ENCODE measurements at places on chromosomes 6 and 20.
A peak's percentile ranks its signal among the peaks of the same experiment; 100 is the strongest.

GRCh38 chr6:104940893-104941728 is 15.8 kb upstream of the LIN28B start:
- peak; percentile 14 for DNase-seq

GRCh38 chr6:165611294-165611693 is 51.7 kb downstream of the PDE10A start:
- no peak for DNase-seq

GRCh38 chr6:82840571-82840970 is 225.1 kb downstream of the UBE3D start:
- DNase-seq = no peak

DNA sequence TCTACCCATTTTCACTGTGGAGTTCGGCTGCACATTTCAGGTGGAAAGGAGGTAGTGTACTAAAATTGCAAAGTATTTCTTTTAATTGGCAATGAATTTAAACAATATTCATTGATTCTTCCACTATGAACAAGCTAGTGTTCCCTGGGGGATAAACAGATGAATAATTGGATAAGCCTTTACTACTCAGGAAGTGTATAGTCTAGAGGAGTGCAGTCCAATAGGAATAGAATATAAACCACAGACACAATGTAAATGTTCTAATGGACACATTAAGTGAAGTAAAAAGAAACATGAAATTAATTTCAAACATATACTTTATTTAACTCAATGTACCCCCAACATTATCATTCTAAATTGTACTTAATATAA is 28.7 kb downstream of the SGK1 start:
- DNase-seq = no peak

- DNase-seq = no peak
Measured at GRCh38 chr6:27752038-27752885, 159.9 kb downstream of the OR2B2 start.

DNA sequence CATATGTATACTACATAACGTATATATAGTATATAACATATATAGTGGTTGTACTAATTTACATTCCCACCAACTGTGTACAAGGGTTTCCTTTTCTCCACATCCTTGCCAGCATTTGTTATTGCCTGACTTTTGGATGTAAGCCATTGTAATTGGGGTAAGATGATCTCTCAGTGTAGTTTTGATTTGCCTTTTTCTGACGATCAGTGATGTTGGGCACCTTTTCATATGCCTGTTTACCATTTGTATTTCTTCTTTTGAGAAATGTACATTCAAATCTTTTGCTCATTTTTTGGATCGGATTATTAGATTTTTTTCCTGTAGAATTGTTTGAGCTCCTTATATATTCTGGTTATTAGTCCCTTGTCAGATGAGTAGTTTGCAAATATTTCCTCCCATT is 11.4 kb downstream of the SYNJ2 start:
- DNase-seq = no peak

DNA sequence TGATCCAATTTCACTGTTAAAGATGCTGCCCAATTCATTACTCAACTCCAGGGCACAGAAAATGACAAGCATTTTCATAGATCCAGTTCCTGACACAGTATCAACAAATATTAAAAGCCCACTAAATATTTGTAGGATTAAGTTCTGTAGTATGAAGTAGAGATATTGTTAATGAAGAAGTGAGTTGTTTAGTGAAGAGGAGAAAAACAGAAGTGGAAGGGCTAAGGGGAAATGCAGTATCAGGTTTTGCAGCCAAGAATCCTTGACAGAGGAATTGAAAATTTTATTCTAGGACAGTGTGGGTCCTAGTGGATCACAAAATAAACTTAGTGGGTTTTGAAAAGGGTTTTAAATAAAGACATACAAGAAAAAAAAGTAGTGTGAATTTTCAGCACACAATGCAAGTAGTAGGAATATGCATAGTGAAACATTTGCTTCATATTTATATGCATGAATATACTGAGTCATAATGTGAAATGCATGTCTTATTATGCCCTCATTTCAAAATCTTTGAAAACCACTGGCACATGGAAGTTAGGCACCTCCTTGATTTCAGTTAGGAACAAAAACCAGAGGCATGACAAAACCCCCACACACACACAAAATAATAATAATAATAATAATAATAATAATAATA is 338.6 kb downstream of the KHDRBS2 start:
- no peak for DNase-seq

GRCh38 chr6:117143647-117144046 is 121.7 kb upstream of the VGLL2 start:
- no peak for DNase-seq

DNA sequence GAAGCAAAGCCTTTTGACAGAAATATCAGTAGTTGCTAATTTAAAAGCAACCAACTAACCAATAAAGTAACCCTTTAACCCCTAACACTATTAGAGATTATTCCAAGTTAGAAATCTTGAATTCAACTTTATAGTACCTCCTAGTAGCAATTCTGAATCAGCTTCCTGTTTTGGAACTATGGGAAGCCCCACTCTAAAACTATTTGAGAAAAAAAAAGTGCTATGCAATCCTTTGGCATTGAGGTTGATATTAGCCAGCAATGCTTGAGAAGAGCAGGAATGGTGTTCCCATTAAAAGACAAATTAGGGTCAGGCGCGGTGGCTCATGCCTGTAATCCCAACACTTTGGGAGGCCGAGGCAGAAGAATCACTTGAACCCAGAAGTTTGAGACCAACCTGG is 306.2 kb upstream of the ZFP64 start:
- no peak for DNase-seq

GRCh38 chr6:10271982-10272381 is 142.9 kb downstream of the TFAP2A start:
- no peak for DNase-seq

DNA sequence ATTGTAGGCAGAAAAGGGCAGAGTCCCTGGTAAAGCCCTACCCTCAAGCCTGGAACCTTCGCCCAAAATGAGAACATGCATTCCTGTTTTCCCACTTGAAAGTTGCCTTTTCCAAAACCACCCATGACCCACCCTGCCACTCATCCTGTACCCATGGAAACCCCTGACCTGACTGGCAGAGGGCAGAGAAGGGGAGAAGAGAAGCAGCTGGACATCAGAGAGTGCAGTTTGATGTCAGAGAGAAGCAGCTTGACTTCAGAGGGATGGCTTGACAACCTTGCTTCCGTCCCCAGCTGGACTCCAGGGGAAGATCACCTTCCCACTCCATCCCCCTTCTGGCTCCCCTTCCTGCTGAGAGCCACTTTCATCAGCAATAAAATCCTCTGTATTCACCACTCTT is 123.6 kb upstream of the SHLD1 start:
- DNase-seq = no peak

DNA sequence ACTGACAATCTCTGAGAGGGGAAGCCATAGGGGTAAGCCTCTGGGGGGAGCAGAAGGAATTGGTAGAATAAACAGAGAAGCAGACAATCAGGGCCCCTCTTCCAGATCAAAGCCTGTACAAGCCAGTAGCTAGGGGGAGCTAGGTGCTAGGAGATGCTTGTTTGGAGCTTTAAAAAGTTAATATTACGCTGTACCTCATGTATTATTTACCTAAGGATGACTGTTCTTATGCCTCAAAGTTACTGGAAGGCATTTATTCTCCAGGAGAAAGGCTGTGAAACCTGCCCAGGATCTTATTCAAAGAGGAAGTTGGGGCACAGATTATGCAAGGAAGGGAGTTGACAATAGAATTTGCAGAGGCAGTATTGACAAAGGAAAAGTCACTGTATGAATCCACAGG is 111.8 kb upstream of the SLC35F1 start:
- DNase-seq = no peak

- peak; percentile 44 for DNase-seq
Measured at GRCh38 chr6:31680226-31681134, at the start of gene LY6G5C. TSS of gene LY6G5C (minus strand) at chr6:31681067. CDS start at chr6:31680373, 694 bp downstream.

- no peak for DNase-seq
Measured at GRCh38 chr20:36861875-36862801, 13.8 kb upstream of the TLDC2 start.

- no peak for DNase-seq
Measured at GRCh38 chr6:79640146-79641111, 9.3 kb downstream of the SH3BGRL2 start.

- DNase-seq = no peak
Measured at GRCh38 chr6:14851281-14851680, 394.6 kb upstream of the JARID2 start.

DNA sequence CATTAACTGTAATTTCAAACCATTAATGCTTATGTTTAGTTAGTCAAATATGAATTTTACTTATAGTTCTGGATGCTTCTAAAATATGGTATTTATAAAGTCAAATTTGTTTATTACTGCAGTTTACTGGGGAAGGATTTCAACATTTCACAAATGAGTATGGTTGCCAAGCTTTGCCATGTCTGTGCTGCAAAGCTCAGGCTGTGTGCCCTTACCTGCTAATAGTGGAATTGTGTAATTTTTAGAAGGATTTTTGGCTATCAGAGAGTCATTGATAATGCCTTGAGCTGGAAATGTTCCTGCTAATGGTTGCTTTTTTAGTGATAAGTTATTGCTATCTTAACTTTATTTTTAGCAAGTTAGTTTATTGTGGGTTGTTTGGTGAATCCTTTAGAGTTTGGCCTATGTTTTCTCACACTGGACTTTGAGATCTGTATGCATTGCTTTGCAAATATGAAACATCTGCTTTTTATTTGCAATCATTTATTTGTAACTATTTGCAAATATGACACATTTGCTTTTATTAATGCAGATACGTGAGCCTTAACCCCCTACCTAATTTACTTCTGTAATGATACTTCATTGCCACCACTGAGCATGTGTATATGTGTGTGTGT is 105.8 kb downstream of the CD109 start:
- no peak for DNase-seq

DNA sequence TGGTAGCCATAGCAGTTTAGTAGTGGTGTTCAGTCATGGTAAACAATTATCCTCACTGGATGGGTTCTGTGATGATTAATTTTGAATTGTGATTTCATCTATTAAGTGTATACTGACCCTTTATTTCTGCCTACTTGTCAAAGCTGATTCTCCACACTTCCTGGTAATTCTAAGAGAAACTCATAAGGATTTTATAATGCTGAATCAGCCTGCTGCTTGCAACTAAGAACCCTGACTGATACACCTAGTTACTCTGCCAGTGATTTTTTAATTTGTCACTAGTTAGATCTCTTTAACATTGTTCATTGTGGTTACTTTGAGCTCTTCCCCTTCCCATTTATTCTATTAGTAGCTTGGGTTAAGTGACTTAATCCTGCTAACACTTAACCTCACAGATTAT is 8.6 kb downstream of the CDC40 start:
- DNase-seq = no peak

DNA sequence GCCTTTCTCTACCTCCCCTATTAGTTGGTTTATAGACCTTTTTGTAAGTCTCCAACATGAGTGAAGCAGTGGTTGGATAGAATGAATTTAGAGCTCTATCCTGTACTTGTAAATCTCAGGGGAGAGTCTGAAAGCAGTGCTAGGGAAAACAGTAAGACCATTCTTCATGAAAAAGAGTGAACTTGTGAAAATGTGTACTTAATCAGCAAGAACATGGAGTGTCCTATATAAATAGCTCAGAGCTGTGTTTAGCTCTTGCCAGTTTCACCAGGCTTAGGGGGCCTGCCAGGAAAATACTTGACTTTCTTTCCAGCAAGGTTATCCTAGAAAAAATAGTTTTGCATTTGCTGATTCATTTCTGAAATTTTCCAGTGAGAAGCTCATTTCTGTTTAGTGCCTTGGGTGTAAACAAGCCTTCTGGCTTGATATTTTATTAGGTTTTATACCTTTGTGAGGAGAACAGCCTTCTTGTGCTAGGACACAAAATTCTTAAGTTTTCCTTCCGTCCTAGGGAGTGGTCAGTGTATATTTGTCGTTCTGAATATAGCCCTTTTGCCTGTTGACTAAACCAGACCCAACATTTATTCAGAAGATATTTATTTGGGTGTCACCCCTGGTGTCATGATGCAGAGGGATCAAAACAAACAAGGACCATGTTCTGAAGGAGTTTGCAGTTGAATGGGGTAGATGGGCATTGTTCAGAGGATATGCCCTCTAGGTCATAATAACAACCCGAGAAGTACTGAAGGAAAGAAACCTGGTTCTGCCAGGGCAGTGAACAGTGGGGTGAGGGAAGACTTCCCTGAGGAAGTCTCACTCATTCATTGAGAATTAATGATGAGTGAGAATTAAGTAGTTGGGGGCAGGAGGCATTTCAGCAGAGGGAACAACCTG is 7.6 kb downstream of the ARFGEF2 start:
- no peak for DNase-seq

DNA sequence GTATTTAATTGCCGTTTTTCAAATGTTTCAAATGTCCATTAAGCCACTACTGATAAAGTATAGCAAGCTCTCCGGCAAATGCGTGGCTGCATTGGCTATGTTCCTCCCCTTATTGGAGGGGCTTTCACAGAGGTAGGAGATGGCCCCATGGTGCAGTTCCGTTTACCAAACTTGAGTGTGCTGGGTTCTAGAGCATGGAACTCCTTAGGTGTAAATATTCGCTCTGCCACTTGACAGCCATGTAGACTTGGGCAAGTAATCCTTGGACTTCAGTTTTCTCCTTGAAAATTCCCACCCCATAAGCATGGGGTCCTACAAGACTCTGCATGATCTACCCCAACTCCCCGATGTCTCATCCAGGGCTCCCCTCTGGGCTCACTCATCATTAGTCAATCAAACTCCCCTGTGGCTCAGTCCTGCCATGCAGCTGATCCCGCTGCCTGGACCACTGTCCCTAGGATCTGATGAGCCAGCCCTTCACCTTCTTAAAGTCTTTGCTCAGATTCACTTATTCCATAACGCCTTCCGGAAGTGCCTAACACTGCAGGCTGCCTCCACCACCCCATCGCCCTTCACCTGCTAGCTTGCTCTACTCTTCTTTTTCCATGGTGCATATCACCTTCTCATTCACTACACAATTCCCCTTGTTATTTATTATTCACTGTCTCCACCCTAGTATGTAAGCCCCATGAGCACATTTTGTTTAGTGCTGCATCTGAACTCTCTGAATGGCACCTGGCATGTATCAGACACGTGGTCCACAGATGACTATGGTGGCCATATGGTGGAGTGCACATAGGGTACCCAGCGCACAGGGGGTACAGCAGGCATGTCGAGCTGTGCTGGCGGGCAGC is 18.8 kb downstream of the PRR18 start:
- no peak for DNase-seq

GRCh38 chr6:1606780-1607515 is 2.8 kb upstream of the FOXC1 start:
- no peak for DNase-seq

GRCh38 chr20:48949304-48950170 is 28.0 kb downstream of the ARFGEF2 start:
- DNase-seq = no peak

- DNase-seq = no peak
Measured at GRCh38 chr6:51934098-51934497, 153.3 kb downstream of the PKHD1 start.

DNA sequence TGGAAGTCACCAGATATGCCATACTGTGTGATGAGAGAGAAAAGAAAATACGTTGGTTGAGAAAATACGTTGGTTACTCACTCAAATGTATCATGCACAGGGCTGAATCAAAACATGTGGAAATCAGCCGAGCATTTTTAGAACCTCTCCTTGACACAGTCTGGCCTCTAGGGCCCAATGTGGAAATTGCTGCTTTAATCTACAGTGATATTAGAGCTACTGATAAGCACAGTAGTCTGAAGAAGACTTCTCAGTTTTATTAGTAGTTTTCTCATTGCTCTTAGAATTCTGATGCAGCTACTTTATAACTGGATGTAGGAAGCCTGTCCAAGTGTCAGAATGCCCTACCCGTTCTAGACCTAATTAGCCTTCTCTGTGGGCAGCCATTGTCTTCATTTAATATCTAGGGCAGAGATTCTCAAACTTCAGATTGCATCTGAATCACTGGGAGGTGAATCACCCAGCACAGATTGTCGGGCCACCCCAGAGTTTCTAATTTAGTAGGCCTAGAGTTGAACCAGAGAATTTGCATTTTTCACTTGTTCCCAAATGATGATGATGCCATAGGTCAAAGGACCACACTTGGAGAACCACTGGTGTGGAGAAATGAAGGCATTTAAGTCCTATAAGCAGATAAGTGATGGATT is 229.1 kb downstream of the PLCB1 start:
- no peak for DNase-seq

All from activated CD4-positive, alpha-beta T cell treated with anti-CD3 and anti-CD28 coated beads for 24 hours (primary cell).